ENCODE measurements at places on chromosomes 7 and 10. TPM values are rescaled to one million over a fixed set of nuclear protein-coding genes. Genes with fewer than 3 reads are reported as not detected.

PRLHR gene
- total RNA-seq, result not detected

DNA sequence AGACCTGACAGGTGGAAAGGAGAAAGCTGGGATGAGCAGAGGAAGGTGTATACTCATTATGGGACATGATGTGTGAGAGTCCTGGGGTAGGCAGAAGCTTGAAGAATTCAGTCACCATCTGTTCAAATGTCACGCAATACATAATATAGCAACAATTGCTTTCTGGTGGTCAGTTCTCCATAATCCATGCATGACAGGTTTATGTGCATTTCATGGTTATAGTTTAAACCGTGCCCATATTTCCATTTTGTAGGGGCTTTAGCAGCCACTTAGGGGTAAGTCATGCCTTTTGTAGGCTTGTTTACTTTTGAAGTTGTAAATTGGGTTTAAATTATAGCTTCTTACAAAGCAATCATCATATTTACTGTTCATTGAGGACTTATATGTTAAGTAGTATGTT lies 158.8 kb downstream of the NXPH1 start:
- H3K27ac ChIP-seq, result no peak overlapping the region
- no peaks in the 10 kb centered on the region for H3K4me1 ChIP-seq
- no peaks in the 10 kb centered on the region for H3K27me3 ChIP-seq
- no peak for DNase-seq
- H3K4me3 ChIP-seq, result no peak overlapping the region

GRCh38 chr10:129971381-129972144 lies 7.5 kb upstream of the EBF3 start:
- peak overlapping the region; percentile 85 for H3K4me3 ChIP-seq
- H3K27ac ChIP-seq, result peak overlapping the region; percentile 95
- peak; percentile 71 for DNase-seq
- H3K27me3 ChIP-seq, result peaks cover 62% of the 10 kb centered on the region
- peaks cover 13% of the 10 kb centered on the region for H3K4me1 ChIP-seq
- peaks cover 2% of the 10 kb centered on the region for H3K36me3 ChIP-seq

DNA sequence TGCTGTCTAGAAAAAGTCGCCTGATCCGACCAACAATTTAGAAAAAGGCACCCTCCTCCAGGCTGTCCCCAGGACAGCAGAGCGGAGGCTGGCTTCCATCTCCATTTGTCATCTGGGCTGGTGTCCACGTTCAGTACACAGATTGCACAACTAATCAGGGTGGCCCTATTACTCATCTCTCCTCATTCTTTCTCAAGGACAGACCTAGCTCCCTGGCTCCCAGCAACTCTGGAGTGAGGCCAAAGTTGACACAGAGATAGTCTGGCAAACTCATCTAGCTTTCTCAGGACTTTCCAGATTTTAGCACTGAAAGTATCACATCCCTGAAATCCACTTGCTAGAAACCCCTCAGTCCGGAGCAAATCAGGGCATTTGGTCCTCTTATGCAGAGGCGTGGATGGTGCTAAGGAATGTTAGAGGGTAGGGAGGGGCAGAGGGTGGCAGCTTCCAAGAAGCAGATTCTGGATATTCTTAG lies 75.1 kb downstream of the DNAH11 start:
- H3K4me3 ChIP-seq, result no peak overlapping the region
- H3K36me3 ChIP-seq, result no peaks in the 10 kb centered on the region
- DNase-seq, result no peak

STK32C gene
- total RNA-seq, result 17.2 TPM

TMEM140 gene
- 26.4 TPM for total RNA-seq

SPDYE11 gene
- not detected for total RNA-seq

GRCh38 chr7:104926601-104927041 lies 87.4 kb upstream of the KMT2E start:
- no peak overlapping the region for H3K4me3 ChIP-seq
- no peaks in the 10 kb centered on the region for H3K27me3 ChIP-seq
- peaks cover 13% of the 10 kb centered on the region for H3K4me1 ChIP-seq
- H3K27ac ChIP-seq, result no peak overlapping the region
- H3K36me3 ChIP-seq, result no peaks in the 10 kb centered on the region

PRTFDC1 gene
- 0.46 TPM for total RNA-seq

- H3K36me3 ChIP-seq, result peaks cover 5% of the 10 kb centered on the region
- no peaks in the 10 kb centered on the region for H3K27me3 ChIP-seq
- no peak for DNase-seq
- H3K4me1 ChIP-seq, result peaks cover 10% of the 10 kb centered on the region
- peak overlapping the region; percentile 29 for H3K27ac ChIP-seq
These were observed 29.0 kb upstream of the GSDME start for GRCh38 chr7:24786306-24786705.

GRCh38 chr10:80751940-80752339 lies 214.2 kb downstream of the SH2D4B start:
- DNase-seq, result no peak
- H3K27ac ChIP-seq, result no peak overlapping the region
- H3K4me3 ChIP-seq, result no peak overlapping the region
- H3K4me1 ChIP-seq, result no peaks in the 10 kb centered on the region

ELFN1 gene
- total RNA-seq, result not detected

DNA sequence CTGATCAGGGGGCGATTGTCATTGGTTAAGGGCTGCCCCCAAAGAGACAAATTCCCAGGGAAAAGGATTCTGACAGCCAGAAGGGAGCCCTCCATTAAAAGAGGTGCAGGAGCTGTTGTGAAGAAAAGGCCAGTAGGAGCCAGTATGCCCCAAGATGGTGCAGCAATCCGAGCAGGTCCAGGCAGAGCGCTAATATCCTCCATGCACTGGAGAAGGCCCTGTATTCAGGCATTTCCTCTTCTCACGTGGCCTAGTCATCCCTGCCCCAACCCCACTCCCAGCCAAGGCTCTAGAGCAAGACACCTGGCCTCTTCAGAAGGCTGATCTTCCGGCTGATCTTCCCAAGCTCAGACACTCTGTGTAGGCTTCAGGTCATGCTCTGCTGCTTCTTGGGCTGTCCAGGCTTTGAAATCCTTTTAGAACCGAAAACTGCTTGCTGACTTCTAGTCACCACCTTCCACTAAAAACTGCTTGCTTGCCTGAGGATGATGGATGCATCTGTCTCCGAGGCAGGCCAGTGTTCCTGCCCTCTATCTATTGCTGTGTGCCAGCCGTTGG lies 77.4 kb downstream of the CYP26A1 start:
- no peak overlapping the region for H3K4me3 ChIP-seq
- H3K27ac ChIP-seq, result no peak overlapping the region
- DNase-seq, result no peak
- H3K4me1 ChIP-seq, result peaks cover 19% of the 10 kb centered on the region
- H3K36me3 ChIP-seq, result peaks cover 3% of the 10 kb centered on the region

- DNase-seq, result no peak
- H3K36me3 ChIP-seq, result no peaks in the 10 kb centered on the region
- H3K4me3 ChIP-seq, result no peak overlapping the region
- H3K27ac ChIP-seq, result no peak overlapping the region
- peaks cover 6% of the 10 kb centered on the region for H3K4me1 ChIP-seq
These were observed 97.6 kb downstream of the SUGCT start for GRCh38 chr7:40232242-40232893.

GRCh38 chr7:112009081-112009480 lies 197.1 kb downstream of the DOCK4 start:
- no peaks in the 10 kb centered on the region for H3K36me3 ChIP-seq
- H3K4me3 ChIP-seq, result no peak overlapping the region
- DNase-seq, result no peak
- peaks cover 7% of the 10 kb centered on the region for H3K4me1 ChIP-seq
- H3K27ac ChIP-seq, result no peak overlapping the region
- H3K27me3 ChIP-seq, result peaks cover 9% of the 10 kb centered on the region

- H3K4me3 ChIP-seq, result no peak overlapping the region
- DNase-seq, result no peak
- no peaks in the 10 kb centered on the region for H3K36me3 ChIP-seq
- H3K27ac ChIP-seq, result no peak overlapping the region
- H3K4me1 ChIP-seq, result no peaks in the 10 kb centered on the region
These were observed 73.5 kb downstream of the TFPI2 start for GRCh38 chr7:93817004-93817403.

DNA sequence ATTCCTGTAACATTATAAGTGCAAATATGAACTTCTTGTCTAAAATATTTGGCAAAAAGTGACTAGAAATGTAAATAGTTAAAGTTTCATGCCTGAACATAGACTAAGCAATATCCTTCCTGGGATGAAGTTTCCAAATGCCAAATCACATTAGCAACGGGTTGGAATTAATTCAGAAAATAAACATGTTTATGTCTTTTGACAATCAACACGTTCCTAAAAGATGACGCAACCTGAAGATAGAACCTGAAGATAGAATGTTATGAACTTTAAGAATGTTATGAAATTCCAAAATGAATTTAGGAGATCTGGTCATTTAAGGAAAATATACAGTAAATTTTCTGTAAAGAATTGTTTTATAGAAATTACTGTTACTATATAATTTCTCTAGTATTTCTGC lies 9.2 kb downstream of the LAMB4 start:
- DNase-seq, result no peak
- peaks cover 2% of the 10 kb centered on the region for H3K27me3 ChIP-seq
- no peaks in the 10 kb centered on the region for H3K36me3 ChIP-seq
- no peak overlapping the region for H3K4me3 ChIP-seq
- H3K27ac ChIP-seq, result no peak overlapping the region
- peaks cover 3% of the 10 kb centered on the region for H3K4me1 ChIP-seq

WIPF3 gene
- not detected for total RNA-seq

- no peaks in the 10 kb centered on the region for H3K36me3 ChIP-seq
- H3K27ac ChIP-seq, result no peak overlapping the region
- H3K4me3 ChIP-seq, result no peak overlapping the region
- no peaks in the 10 kb centered on the region for H3K4me1 ChIP-seq
- no peak for DNase-seq
These were observed 81.4 kb downstream of the LRRC4 start for GRCh38 chr7:127949769-127950222.

SAMD9L gene
- total RNA-seq, result 16.4 TPM

DIP2C gene
- 1.6 TPM for total RNA-seq

GRCh38 chr10:132443983-132444876 lies 47.2 kb downstream of the PWWP2B start:
- H3K27ac ChIP-seq, result no peak overlapping the region
- H3K27me3 ChIP-seq, result no peaks in the 10 kb centered on the region
- H3K4me3 ChIP-seq, result peak overlapping the region; percentile 18
- no peaks in the 10 kb centered on the region for H3K36me3 ChIP-seq
- no peak for DNase-seq

DNA sequence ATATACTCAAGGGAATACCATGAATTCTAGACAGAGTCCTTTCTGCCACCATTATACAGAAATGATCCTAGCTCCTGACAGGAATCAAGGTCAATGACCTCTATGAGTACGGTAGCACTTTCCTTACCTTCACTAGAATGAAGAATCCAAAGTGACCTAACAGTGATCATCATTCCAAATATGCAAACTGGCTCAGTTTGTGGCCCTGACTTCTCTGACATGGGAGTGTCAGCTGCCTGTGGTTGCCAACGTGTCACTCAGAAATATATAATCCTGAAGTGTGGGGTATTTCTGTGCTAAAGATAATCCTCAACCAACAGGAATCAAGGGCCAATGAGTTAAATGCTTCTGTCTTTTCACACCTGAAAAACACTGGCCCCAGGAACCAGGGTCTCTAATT lies 45.7 kb downstream of the COPG2 start:
- no peaks in the 10 kb centered on the region for H3K27me3 ChIP-seq
- no peak overlapping the region for H3K4me3 ChIP-seq

TRIL gene
- total RNA-seq, result not detected

IDI2 gene
- not detected for total RNA-seq

OR2A7 gene
- 2.0 TPM for total RNA-seq

RAB18 gene
- total RNA-seq, result 51.7 TPM

- no peaks in the 10 kb centered on the region for H3K27me3 ChIP-seq
- H3K4me1 ChIP-seq, result peaks cover 15% of the 10 kb centered on the region
- no peak for DNase-seq
- no peak overlapping the region for H3K4me3 ChIP-seq
These were observed 206.0 kb downstream of the DNAJC1 start for GRCh38 chr10:21797533-21797932.

DNA sequence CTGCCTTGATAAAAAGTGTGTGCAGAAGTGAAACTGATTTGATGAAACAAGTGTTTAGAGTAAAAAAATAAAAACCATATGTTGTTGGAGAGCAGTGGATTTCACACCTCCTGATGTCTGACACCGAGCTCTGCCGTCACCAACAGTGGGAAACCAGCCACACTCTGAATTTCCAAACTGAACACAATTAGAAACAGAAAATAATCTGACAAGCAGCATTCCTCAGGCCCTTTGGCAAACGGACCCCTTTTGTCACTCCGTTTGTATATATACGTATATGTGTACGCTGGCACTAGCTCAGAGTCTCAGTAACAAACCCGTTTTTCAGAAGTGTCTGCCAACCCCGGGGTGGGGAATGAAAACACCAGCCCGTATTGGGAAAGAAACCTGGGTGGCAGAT lies 32.4 kb downstream of the TACC2 start:
- no peaks in the 10 kb centered on the region for H3K4me1 ChIP-seq
- no peaks in the 10 kb centered on the region for H3K36me3 ChIP-seq
- H3K27ac ChIP-seq, result no peak overlapping the region
- H3K27me3 ChIP-seq, result peaks cover 8% of the 10 kb centered on the region
- no peak overlapping the region for H3K4me3 ChIP-seq

GRCh38 chr7:73954181-73954580 lies 73.8 kb upstream of the ELN start:
- peaks cover 5% of the 10 kb centered on the region for H3K36me3 ChIP-seq
- DNase-seq, result no peak
- no peak overlapping the region for H3K4me3 ChIP-seq
- no peak overlapping the region for H3K27ac ChIP-seq
- peaks cover 16% of the 10 kb centered on the region for H3K27me3 ChIP-seq

GRCh38 chr7:30411173-30411572 lies 67.4 kb downstream of the NOD1 start:
- no peak for DNase-seq
- no peak overlapping the region for H3K4me3 ChIP-seq
- no peaks in the 10 kb centered on the region for H3K4me1 ChIP-seq

DNA sequence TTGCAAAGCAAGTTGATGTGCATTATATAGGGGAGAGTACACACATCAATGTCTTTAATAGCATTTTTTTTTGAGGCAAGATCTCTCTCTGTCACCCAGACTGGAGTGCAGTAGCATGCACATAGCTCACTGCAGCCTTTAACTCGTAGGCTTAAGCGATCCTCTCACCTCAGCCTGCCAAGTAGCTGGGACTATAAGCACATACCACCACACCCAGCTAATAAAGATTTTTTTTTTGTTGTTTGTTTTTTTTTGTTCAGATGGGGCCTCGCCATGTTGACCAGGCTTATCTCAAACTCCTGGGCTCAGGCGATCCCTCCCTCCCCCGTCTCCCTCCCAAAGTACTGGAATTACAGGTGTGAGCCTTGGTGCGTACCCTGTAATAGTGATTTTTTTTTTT lies 1.5 kb downstream of the UMAD1 start:
- H3K27ac ChIP-seq, result peak overlapping the region; percentile 94
- peak overlapping the region; percentile 91 for H3K4me3 ChIP-seq
- H3K4me1 ChIP-seq, result peaks cover 56% of the 10 kb centered on the region

TBX20 gene
- 0.16 TPM for total RNA-seq

GRCh38 chr10:66844176-66844942 lies 81.5 kb upstream of the LRRTM3 start:
- H3K27me3 ChIP-seq, result no peaks in the 10 kb centered on the region
- DNase-seq, result no peak
- H3K4me1 ChIP-seq, result no peaks in the 10 kb centered on the region
- no peak overlapping the region for H3K27ac ChIP-seq
- no peak overlapping the region for H3K4me3 ChIP-seq
- no peaks in the 10 kb centered on the region for H3K36me3 ChIP-seq

Data from activated T-cell treated with anti-CD3 and anti-CD28 coated beads, Interleukin-2, amount 50 U/mL, for 72 hours (primary cell).